Iris pigment epithelial cell (primary cell): ENCODE measurements at places on chromosomes 16 and 17.

DNA sequence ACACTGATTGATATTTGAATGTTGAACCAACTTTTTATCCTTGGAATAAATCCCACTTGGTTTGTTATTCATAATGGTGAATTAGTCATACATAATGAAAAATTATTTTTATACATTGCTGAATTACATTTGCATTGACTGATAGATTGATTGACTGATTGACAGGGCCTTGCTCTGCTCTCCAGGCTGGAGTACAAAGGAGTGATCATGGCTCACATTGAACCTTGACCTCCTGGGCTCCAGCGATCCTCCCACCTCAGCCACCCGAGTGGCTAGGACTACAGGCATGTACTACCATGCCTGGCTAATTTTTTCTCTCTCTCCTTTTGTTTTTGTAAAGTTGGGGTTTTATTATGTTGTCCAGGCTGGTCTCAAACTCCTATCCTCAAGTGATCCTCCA lies 97.8 kb downstream of the ARHGAP44 start:
- no peak for DNase-seq

- no peak for DNase-seq
These were observed 8.4 kb upstream of the TAT start for GRCh38 chr16:71585318-71585703.

DNA sequence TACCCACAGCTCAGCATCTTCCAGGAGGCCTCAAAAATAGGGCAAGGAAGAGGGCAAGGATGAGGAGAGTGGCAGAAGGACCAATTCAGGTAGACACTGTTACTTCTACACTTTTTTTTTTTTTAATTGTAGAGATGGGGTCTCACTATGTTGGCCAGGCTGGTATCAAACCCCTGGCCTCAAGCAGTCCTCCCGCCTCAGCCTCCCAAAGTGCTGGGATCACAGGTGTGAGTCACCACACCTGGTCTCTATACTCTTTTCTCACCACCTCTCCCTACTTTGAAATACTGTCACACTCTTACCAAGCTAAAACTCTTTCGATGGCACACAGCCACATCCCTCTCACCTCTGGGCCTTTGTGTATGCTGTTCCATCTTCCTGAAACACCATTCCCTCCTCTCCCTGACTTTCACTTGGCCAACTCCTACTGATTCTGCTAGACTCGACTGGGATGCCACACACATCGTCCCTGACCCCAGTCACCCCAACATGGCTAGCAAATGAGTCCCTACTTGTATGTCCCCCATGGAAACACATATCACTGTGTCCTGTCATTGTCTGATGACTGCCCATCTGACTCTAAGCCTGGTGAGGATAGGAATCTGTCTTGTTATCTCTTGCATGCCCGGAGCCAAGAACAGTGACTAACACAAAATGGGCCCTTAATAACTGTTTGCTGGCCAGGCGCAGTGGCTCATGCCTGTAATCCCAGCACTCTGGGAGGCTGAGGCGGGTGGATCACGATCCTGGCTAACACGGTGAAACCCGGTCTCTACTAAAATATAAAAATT lies 7.2 kb upstream of the SLC43A2 start:
- no peak for DNase-seq

DNA sequence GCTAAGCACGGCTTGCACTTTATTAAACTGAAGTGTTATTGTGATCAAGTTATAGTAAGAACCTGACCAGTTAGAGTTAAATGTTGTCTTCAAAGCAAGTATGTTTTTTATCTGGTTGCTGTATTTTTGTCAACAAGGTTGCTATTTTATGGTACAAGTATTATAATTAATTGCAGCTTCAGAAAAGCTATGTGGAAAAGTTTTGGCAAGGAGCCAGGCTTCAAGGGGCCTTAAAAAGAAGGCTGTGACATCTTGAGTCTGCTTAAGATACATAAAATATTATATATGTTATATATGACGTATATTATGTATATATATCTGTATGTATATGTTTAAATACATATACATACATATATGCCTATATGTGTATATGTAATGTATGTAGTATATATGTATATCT lies 1461.2 kb upstream of the CDH8 start:
- DNase-seq, result no peak

GRCh38 chr16:84826558-84826941 lies 6.8 kb downstream of the CRISPLD2 start:
- DNase-seq, result peak; percentile 77

GRCh38 chr17:7750321-7750821 lies 32.8 kb downstream of the DNAH2 start:
- peak; percentile 87 for DNase-seq

GRCh38 chr16:60304066-60304465 lies 1570.0 kb upstream of the GOT2 start:
- no peak for DNase-seq

- no peak for DNase-seq
These were observed 2.6 kb downstream of the STXBP4 start for GRCh38 chr17:54971147-54971546.

- no peak for DNase-seq
These were observed 7.2 kb upstream of the PLXDC1 start for GRCh38 chr17:39158623-39159022.

DNA sequence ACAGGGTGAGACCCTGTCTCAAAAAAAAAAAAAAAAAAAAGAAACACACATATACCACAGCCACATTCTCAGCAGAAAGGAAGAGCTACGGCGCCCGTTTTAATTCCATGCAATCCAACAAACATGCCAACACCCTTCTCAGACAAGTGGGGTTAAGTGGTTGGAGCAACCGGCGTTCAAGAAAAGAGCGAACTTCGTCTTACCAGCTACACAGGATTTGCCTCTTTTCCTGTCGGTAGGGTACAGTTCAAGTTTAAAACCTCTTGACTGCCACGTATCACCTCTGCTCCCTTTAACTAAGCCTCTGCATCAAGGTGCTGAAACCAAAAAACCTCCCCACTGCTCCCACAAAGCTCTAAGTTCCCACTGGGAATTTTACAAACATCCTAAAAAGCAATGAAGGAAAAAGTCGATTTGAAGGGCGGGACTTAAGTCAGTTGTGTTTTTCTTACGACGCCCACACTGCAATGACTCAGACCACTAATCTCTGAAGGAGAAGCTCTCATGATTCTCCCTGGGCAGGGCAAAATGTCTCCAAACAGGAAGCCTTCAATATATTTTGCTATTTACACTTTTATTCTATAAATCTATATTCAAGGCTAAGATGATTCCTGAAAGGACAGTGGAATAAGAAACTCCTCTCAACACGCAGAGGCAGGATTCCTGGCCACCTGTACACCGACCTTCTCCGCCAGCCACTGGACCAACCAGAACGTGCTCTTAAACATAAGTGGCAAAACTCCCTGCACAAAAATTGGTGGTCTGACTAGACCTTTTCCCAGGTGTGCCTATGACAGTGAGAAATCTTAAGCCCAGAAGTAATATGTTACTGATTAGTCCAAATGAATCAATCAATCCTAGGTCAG lies 18.8 kb downstream of the SRP68 start:
- peak; percentile 96 for DNase-seq

DNA sequence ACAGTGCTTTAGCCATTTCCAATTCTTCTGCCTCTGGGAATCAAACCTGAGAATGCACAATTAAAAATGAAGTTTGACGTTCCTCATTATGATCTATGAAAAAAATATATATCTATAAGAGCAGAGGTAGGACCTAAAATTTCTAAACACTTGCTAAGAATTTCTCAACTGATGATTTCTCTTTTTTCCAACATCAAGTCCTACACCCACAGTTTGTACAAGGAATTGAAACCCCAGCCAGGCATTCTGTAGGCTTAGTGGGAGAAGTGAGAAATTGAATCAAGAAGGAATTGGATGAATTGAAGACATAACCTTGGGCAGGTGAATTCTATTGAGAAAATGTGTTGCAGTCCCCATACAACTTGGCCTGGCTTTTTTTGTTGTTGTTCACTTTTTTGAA lies 2.7 kb downstream of the CACNG3 start:
- no peak for DNase-seq

DNA sequence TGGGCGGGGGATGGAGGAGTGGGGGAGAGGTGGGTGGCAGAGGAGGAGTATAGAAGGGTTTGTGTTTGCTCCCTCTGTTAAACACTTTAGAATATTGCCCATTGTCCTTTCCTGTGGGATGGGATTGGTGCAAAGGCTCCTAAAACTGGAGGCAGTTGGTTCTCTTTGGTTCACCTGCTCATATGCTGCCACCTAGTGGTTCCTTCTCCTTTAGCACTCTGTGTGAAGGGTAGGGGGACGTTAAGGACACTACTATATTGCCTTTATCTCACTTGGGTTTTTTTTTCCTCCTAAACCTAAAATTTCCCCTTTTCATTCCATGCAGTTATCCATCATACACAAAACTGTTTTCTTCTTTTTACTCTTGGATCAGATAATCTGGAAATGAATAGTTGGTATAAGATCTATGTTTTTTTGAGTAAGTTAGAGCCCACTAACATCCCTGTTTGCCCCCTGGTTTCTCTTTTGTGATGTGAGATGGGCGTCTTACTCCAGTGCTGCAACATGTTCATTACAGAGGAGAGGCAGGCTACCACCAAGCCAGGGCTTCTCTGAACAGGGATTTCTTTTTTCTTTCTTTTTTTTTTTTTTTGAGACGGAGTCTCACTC lies 23.8 kb downstream of the SNX11 start:
- DNase-seq, result peak; percentile 48
